ENCODE measurements at places on chromosomes 2 and 18.

GRCh38 chr2:223501641-223502040 is 100.5 kb downstream of the SCG2 start:
- no peak for DNase-seq

- no peak for DNase-seq
Measured at GRCh38 chr2:63846487-63846886, 4.8 kb downstream of the UGP2 start.

DNA sequence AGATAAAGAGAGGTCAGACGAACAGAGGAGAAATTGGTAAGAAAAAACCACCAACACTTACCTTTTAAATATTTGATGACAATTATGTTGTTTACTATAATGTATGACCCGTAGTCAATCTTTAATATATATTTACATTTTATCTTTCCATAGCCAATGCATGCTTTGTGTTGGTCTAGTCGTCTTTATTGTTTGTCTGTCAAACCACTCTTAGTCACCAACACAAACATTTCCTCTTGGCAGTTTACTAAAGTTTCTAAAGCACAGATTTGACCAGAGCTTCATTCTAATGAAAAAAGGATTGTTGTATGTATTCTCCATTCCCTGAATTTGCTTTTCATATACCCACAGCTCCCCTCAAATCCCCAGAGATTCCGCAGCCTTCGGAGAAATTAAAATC is 784.7 kb upstream of the PIK3C3 start:
- no peak for DNase-seq

- DNase-seq = no peak
Measured at GRCh38 chr2:8082840-8083239, 599.0 kb upstream of the ID2 start.

- no peak for DNase-seq
Measured at GRCh38 chr2:30250421-30250820, 19.1 kb downstream of the LBH start.

- DNase-seq = no peak
Measured at GRCh38 chr2:5984946-5985345, 292.8 kb downstream of the SOX11 start.

DNA sequence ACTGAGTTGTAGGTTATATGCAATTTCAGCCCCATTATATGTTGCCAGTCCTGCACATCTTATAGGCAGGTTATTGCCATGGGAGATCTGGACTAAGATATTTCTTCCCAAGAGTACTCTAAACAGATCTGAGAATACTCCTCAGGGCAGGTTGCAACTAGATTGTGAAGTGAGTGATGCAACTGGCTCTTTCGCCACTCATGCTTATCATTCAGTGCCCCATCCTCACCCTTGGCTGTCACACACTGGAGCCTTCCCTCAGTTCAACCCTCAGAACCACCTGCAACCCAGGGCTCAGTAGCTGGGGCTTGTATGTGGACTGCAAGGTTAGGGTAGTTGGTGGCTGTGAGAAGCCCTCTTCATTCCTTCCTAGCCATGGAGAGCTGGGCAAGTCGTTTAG is 14.1 kb downstream of the MERTK start:
- DNase-seq = no peak

DNA sequence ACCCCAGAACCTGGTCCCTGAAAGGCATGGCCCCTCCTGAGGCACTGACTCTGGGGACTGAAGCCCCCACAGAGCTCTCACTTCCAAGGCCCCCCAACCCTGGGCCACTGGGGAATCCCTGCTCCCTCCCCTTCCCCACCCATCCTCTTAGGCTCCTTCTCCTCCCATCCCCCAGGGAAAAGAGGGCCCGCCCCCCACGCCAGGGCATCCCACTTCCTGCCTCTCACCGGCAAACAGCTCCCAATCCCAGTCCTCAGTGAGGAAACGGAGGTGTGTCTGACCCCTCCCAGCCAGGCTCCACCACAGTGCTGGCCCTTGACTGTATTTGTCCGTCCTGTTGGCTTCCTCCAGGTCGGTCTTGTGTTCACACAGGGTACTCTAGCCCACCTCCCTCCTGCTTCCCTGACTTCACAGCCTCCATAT is 35.0 kb upstream of the PTMA start:
- no peak for DNase-seq

- DNase-seq = no peak
Measured at GRCh38 chr2:189222468-189223105, 43.0 kb upstream of the COL5A2 start.

DNA sequence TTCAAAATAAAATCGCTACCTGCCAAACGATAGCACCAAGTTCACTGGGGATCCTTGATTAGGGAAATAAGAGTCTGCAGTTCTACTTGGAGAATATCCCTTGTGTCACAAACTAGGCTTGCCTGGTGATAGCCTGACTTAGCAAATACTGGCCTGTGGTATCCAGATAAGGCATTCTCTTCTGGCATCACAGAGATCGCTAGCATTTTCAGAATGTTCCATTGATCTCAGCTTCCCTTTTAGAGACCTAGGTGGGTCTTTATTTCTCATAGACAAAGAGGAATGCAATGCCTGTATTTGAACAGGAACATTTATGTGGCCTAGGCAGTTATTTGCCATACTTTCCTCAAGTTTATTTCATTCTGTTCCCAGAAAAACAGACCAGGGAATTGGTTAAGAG is 349.1 kb downstream of the STK39 start:
- no peak for DNase-seq
